Spleen (tissue), 13 donors: ENCODE measurements at places on chromosomes 6 and 20. TPM values are rescaled to one million over a fixed set of nuclear protein-coding genes. Genes with fewer than 3 reads are reported as not detected.

DNA sequence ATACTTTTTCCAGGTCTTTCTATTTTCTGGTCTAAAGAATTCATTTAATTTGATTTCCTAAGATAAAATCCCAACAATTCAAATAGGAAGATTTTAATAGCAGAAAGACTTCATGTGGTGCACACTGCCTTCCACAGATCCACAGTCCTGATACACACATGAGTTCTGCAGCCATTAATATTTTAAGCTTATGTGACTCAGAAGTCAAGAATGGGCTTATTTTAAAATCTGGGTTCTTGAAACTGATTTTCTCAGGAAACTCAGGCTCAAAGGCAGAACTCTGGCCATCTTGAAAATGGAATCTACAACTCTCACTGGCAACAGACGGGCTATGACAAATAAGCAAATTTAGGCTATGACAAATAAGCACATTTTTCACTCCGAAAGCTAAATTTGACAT, 88.2 kb downstream of the COL12A1 start:
- DNase-seq: no peak

The LGSN gene
- total RNA-seq: not detected

GRCh38 chr6:127190552-127190951, 72.1 kb downstream of the RSPO3 start:
- no peak for DNase-seq

The MYLK4 gene
- total RNA-seq: 1.9 TPM

The KIF25 gene
- total RNA-seq: 0.47 TPM

The DDO gene
- total RNA-seq: 4.1 TPM

- DNase-seq: no peak
Observed at GRCh38 chr20:2815242-2815900, 584 bp downstream of the C20orf141 start.

GRCh38 chr6:132304891-132305305, 96.4 kb downstream of the MOXD1 start:
- DNase-seq: no peak

The MOG gene
- not detected for total RNA-seq

GRCh38 chr6:102680413-102680812, 1286.9 kb downstream of the GRIK2 start:
- DNase-seq: no peak

- no peak for DNase-seq
Observed at GRCh38 chr20:34512955-34513419, 3.2 kb upstream of the DYNLRB1 start.

The NAPB gene
- 18.5 TPM for total RNA-seq

DNA sequence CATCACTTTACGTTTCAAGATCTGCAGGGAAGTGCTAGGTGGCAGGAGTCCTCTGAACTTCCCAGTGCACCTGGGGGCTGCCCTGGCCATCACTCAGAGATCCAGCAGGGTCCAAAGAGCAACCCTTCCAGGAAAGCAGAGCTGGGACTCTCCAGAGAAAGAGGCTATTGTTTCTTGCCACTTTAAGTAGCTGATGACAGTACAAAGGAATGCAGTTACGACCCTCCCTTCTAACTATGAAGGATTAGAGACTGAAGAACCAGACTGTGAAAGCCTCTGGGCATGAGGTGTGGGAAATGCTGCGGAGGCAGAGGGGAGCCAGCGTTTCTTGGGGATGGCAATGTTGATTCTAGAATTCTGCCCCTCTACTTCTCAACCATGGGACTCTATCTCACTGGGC, 189.1 kb upstream of the SUPT3H start:
- DNase-seq: no peak

DNA sequence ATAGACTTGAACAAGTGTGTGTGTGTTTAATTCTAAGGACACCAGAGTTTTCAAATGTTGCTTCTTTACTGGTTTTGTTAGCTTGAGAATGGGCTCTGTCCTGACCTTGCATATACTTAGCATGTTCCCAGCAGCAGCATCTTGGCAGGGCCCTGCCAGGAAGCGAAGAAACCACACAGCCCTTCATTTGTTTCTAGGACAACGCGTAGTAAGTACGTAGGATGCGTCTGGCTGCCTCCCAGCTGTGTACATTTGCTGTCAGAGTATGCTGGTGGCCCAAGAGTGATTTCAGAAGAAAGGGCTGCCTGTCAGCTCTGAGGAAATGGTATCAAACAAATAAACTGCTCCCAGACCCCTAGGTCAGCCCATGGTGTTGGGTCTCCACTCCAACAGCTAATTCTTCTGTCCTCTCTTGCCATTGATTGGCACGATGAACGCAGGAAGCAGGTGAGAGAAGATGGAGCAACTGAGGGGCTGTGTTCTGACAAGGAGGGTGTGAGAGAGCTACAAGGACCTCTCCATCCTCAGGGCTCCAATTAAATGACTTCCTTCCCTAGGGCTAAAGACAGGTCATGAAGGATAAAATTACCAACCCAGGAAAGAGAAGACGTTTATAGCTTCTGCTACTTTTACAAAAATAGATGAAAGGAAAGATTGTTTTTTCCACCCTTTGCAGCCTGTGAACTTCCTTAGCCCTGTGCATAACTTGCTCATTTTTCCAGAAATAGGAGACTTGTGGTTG, 55.9 kb upstream of the HDDC2 start:
- no peak for DNase-seq

GRCh38 chr6:155426408-155426945, 29.2 kb downstream of the NOX3 start:
- DNase-seq: no peak

- DNase-seq: no peak
Observed at GRCh38 chr20:62980970-62981369, 25.8 kb downstream of the BHLHE23 start.

The VGLL2 gene
- total RNA-seq: not detected

The OLIG3 gene
- not detected for total RNA-seq

DNA sequence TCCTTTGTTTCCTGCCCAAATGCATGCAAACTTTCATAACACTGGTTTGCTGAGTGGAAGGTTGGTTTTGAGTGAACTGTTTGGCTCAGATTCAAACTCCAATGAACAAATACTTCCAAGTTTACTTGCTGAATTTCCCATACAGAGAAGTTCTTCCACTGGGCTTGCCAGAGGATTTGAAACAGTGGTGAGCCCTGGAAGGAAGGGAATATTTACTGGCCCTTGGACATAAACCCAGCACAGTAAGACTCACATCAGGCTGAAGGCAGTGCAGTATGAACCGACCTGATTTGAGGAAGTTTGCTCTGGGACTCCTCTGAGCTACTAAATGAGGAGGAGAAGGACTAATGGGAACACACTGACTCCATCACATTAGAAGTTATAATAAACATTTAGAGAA, 3.8 kb downstream of the TRAF3IP2 start:
- no peak for DNase-seq

The BPIFB3 gene
- total RNA-seq: not detected

- DNase-seq: no peak
Observed at GRCh38 chr20:33387177-33387576, 14.1 kb downstream of the CDK5RAP1 start.

GRCh38 chr20:8287340-8287739, 155.3 kb downstream of the PLCB1 start:
- no peak for DNase-seq

The MAP3K5 gene
- total RNA-seq: 30.0 TPM

GRCh38 chr6:31474871-31475286, 23.1 kb upstream of the MICB start:
- DNase-seq: no peak

GRCh38 chr6:139643986-139644385, 269.5 kb upstream of the CITED2 start:
- no peak for DNase-seq

The GLP1R gene
- not detected for total RNA-seq

DNA sequence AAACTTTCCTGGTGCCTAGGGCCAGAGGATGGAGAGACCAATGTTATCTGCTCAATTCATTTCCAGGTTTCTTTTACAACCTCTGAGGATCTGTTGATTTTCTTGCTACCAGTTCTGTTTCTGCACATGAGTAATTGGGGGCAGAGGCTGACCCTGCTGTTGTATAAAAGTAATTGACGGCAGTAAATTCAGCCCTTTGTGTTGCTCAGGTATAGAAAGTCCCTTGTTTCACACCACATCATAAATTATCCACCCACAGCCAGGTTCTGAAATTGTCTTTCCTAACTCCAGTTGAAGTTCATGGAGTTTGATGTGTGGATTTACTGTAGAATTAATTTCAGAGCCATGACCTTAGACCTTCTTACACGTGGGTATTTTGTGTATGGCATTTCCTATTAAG, 107.4 kb upstream of the GRIK2 start:
- no peak for DNase-seq
